ENCODE measurements at places on chromosomes 6 and 20.

GRCh38 chr20:59525500-59526241, 78.7 kb upstream of the PHACTR3 start:
- no peaks in the 10 kb centered on the region for H3K4me1 ChIP-seq
- no peak overlapping the region for H3K4me3 ChIP-seq
- peak; percentile 46 for DNase-seq
- no peak overlapping the region for H3K27ac ChIP-seq
- H3K36me3 ChIP-seq: no peaks in the 10 kb centered on the region

DNA sequence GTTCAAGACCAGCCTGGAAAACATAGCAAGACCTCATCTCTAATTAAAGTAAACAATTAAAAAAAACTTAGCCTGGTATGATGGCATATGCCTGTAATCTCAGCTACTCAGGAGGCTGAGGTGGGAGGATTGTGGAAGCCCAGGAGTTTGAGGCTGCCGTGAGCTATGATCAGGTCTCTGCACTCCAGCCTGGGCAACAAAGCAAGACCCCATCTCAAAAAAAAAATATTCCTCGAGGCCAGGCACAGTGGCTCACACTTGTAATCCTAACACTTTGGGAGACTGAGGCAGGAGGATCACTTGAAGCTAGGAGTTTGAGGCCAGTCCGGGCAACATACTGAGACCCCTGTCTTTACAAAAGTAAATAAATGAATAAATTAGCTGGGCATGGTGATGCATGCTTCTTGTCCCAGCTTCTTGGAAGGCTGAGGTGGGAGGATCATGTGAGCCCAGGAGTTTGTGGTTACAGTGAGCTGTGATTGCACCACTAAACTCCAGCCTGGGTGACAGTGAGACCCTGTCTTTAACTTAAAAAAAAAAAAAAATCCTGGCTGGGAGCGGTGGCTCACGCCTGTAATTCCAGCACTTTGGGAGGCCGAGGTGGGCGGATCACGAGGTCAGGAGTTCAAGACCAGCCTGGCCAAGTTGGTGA, 9.3 kb upstream of the C2 start:
- no peaks in the 10 kb centered on the region for H3K27me3 ChIP-seq
- no peak overlapping the region for H3K4me3 ChIP-seq
- H3K27ac ChIP-seq: no peak overlapping the region
- DNase-seq: no peak
- peaks cover 5% of the 10 kb centered on the region for H3K4me1 ChIP-seq

- H3K36me3 ChIP-seq: peaks cover 73% of the 10 kb centered on the region
- H3K27ac ChIP-seq: no peak overlapping the region
- DNase-seq: no peak
- H3K4me3 ChIP-seq: no peak overlapping the region
Measured at GRCh38 chr20:44198872-44199271, 11.7 kb downstream of the OSER1 start.

DNA sequence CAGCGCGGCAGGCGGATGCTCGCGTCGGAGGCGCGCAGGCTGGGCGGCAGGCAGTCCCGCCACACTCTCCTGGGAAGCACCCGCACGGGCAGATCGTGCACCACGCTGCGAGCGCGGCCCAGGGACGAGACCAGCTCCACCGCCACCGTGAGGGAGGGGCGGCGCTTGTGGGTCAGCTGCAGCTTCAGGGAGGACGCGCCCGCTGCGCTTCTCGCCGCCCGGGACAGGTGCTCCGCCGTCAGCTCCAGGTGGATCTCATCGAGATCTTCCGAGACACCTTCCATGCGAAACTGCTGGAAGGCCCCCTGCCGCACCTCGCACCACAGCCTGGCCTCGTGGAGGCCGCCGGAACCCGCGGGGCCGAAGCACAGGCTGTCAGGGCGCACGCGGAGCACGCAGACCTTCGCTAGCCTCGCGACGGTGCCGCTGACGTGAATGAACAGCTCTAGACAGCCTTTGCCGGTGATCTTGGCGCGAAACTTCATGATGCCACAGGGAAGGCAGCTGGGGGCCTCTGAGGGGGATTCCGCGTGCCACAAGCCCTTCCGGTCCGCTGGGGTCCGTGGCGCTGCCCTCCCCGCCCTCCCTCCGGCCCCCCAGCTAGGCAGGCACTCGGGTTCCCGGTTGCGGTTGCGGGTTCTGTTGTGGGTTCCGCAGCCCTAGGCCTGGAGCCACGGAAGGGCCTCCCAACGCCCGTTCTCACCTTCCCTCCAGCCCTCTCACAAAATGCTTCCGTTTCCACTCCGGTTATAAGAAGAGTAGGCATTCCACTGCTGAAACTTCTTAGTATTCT, at the start of gene HUS1B:
TSS of gene HUS1B (minus strand) at position 641 of the 793 bp plus-strand sequence. CDS start at position 485, 156 bp downstream.
- H3K36me3 ChIP-seq: no peaks in the 10 kb centered on the region
- no peaks in the 10 kb centered on the region for H3K27me3 ChIP-seq
- no peak for DNase-seq
- no peak within 1 kb of the TSS for H3K4me3 ChIP-seq
- H3K4me1 ChIP-seq: no peaks in the 10 kb centered on the region

DNA sequence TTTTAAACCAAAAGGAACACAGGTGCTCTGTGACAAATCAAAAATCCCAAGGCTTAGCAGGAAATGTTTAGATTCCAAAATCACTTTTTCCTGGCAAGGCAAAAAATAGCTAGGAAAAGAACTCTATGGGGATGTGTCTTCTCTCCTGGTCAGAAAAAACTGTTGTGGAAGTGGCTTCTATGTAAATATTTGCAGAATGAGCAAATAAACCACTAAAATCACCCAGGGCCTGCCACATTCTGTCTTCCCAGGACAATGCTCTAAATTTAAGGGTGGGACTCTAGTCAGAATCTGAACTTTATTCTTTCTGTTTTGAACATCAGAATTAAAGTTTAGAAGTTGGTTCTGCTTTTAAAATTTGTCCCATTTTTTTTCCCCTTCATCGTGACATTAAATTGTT, 29.3 kb downstream of the GCM1 start:
- no peak for DNase-seq
- H3K36me3 ChIP-seq: no peaks in the 10 kb centered on the region
- H3K4me1 ChIP-seq: peaks cover 26% of the 10 kb centered on the region

- H3K4me1 ChIP-seq: no peaks in the 10 kb centered on the region
- H3K4me3 ChIP-seq: no peak within 1 kb of the TSS
- DNase-seq: no peak
- H3K27me3 ChIP-seq: peaks cover 25% of the 10 kb centered on the region
- no peaks in the 10 kb centered on the region for H3K36me3 ChIP-seq
Measured at GRCh38 chr6:32637219-32637880, at the start of gene HLA-DQA1. Gene HLA-DQA1, plus strand, starts transcription at chr6:32637406. Its CDS starts 53 bp downstream, at chr6:32637459.

GRCh38 chr20:3854462-3854871, 7.8 kb downstream of the MAVS start:
- H3K27me3 ChIP-seq: no peaks in the 10 kb centered on the region
- peak; percentile 62 for DNase-seq
- peak overlapping the region; percentile 11 for H3K27ac ChIP-seq
- H3K4me1 ChIP-seq: peaks cover 7% of the 10 kb centered on the region
- no peaks in the 10 kb centered on the region for H3K36me3 ChIP-seq
- no peak overlapping the region for H3K4me3 ChIP-seq

DNA sequence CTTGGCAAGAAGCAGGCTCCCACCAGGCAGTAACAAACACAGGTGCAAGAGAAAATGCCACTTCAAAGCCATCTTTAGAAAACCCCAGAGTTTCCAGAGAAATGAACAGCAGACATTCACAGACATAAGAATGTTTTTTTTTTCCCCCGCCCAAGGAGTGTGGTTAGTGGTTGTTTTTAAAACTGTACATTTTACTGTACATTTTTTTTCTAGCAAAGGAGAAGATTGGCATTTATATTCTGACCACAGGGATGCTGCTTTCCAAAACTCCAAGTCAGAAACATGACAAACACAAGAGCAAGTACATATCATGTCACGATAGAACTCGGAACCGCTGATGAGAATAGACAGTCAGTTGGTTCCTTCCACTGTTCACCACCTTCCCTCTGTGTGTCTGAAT, 197.9 kb downstream of the LRFN2 start:
- H3K27me3 ChIP-seq: peaks cover 42% of the 10 kb centered on the region
- no peaks in the 10 kb centered on the region for H3K36me3 ChIP-seq
- H3K4me1 ChIP-seq: no peaks in the 10 kb centered on the region
- no peak overlapping the region for H3K27ac ChIP-seq

- H3K36me3 ChIP-seq: no peaks in the 10 kb centered on the region
- DNase-seq: no peak
- H3K4me1 ChIP-seq: no peaks in the 10 kb centered on the region
- no peak overlapping the region for H3K27ac ChIP-seq
- H3K27me3 ChIP-seq: no peaks in the 10 kb centered on the region
Measured at GRCh38 chr6:4920914-4921410, 82.9 kb downstream of the RPP40 start.

DNA sequence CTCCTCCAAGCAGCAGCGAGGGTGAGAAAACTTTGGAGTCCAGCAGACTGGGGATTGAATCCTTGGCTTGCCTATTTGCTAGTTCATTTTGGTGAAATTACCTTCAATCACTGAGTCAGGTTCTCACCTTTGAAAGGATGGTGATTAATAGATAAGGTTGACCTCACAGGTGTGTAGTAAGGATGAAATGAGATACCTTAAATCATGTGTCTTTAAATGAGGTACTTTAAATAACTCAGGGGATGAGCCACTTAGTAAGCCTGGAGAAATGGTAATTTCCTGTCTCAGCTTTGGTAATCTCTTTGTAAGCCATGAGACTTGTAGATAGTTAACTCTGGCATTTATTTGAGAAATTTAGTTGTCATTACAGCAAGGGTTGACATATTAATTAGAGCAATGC, 70.2 kb downstream of the TULP4 start:
- no peaks in the 10 kb centered on the region for H3K4me1 ChIP-seq
- H3K27ac ChIP-seq: no peak overlapping the region
- no peak for DNase-seq
- no peaks in the 10 kb centered on the region for H3K36me3 ChIP-seq
- no peak overlapping the region for H3K4me3 ChIP-seq

- no peaks in the 10 kb centered on the region for H3K27me3 ChIP-seq
- H3K4me3 ChIP-seq: no peak overlapping the region
- no peak overlapping the region for H3K27ac ChIP-seq
- H3K36me3 ChIP-seq: no peaks in the 10 kb centered on the region
Measured at GRCh38 chr6:22765015-22765414, 195.6 kb downstream of the HDGFL1 start.

- H3K4me3 ChIP-seq: no peak overlapping the region
- H3K27ac ChIP-seq: no peak overlapping the region
- H3K4me1 ChIP-seq: peaks cover 20% of the 10 kb centered on the region
- DNase-seq: no peak
- no peaks in the 10 kb centered on the region for H3K27me3 ChIP-seq
- no peaks in the 10 kb centered on the region for H3K36me3 ChIP-seq
Measured at GRCh38 chr6:142567461-142567860, 265.7 kb downstream of the ADGRG6 start.
